Articular chondrocyte of knee joint (primary cell): ENCODE measurements at places on chromosomes 3 and 15. TPM values are rescaled to one million over a fixed set of nuclear protein-coding genes. Genes with fewer than 3 reads are reported as not detected.

The P2RY14 gene
- not detected in 2 replicates for total RNA-seq

The TPRG1 gene
- 3.7 and 4.3 TPM in 2 replicates for total RNA-seq

The SLC24A5 gene
- total RNA-seq: not detected in 2 replicates

The CNTN6 gene
- under 0.01 TPM in 1 of 2 replicates, not detected in the other for total RNA-seq

The DYNC1LI1 gene
- 35.5 and 39.2 TPM in 2 replicates for total RNA-seq

The THRB gene
- total RNA-seq: 1.6 and 2.1 TPM in 2 replicates

The LTK gene
- 0.11 and 0.13 TPM in 2 replicates for total RNA-seq

The SNTN gene
- not detected in 2 replicates for total RNA-seq

The FRMD5 gene
- total RNA-seq: under 0.01 and 0.11 TPM in 2 replicates

The ISLR2 gene
- not detected in 2 replicates for total RNA-seq

The IL5RA gene
- not detected in 2 replicates for total RNA-seq

The CASR gene
- not detected in 2 replicates for total RNA-seq

The SAMD7 gene
- not detected in 2 replicates for total RNA-seq

The XRN1 gene
- total RNA-seq: 79.1 and 81.1 TPM in 2 replicates

The GOLGA6D gene
- not detected in 2 replicates for total RNA-seq

The TTLL13 gene
- total RNA-seq: 0.11 and 0.13 TPM in 2 replicates
